ENCODE measurements at places on chromosomes 7 and 10. TPM values are rescaled to one million over a fixed set of nuclear protein-coding genes. Genes with fewer than 3 reads are reported as not detected.

Gene GHRHR
- not detected for total RNA-seq

Gene GLI3
- total RNA-seq = 33.0 TPM

Gene AASS
- total RNA-seq = 264 TPM

Gene FKBP6
- not detected for total RNA-seq

Gene ANKRD1
- 0.09 TPM for total RNA-seq

Gene GDF2
- 0.19 TPM for total RNA-seq

Gene PDE6C
- not detected for total RNA-seq

GRCh38 chr7:134472572-134473244 lies 13.8 kb upstream of the AKR1B1 start:
- no peaks in the 10 kb centered on the region for H3K36me3 ChIP-seq
- DNase-seq = no peak
- H3K27ac ChIP-seq = no peak overlapping the region
- no peaks in the 10 kb centered on the region for H3K27me3 ChIP-seq

- no peaks in the 10 kb centered on the region for H3K36me3 ChIP-seq
- H3K27ac ChIP-seq = no peak overlapping the region
- DNase-seq = no peak
Observed at GRCh38 chr7:51014811-51015210, 232.1 kb upstream of the GRB10 start.

GRCh38 chr10:118534136-118534535 lies 61.3 kb downstream of the PRLHR start:
- H3K4me1 ChIP-seq = no peaks in the 10 kb centered on the region
- H3K27me3 ChIP-seq = no peaks in the 10 kb centered on the region
- no peak overlapping the region for H3K27ac ChIP-seq
- H3K36me3 ChIP-seq = no peaks in the 10 kb centered on the region
- no peak overlapping the region for H3K4me3 ChIP-seq

DNA sequence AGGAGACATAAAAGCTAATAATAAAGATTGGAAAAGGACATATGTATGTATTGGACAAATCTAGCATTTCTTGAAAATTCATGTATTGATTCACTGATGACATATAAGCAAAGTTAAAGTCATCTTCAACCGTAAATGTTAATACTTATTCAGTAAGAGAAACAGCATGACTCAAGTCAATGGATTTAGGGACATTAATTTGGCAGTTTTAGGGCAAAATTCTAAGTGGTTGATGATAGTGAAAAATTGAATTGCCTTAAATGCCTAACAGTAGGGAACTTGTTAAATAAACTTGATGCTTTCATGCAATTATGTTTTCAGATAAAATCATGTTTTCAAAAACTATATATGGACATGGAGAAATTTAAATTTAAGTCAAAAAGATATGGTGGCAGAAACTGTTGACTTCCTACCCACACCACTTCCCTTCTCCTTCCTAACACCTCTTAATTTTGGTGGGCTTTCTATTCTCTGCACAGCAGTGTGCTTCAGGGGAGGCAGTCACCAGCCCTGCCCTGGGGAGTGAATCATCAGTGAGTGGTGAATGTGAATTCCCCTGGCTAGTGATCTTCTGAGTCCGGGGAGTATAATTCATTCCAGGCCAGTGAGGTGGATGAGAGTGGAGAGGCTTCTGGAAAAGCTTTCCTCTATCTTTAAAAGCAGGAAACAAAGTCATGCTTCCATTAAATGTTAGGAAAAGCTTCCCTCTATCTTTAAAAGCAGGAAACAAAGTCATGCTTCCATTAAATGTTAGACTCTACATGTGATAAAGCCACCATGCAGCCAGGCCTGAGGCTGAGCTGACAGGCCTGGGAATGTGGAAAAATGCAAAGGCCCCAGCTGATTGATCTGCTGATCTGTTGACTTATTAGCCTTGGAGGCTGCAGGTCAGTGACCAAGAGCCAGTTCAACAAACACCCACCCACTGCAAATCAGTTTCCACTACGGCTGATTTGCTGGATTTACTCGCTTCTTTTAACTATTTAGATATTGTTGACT lies 25.2 kb upstream of the ITGB1 start:
- H3K36me3 ChIP-seq = no peaks in the 10 kb centered on the region
- DNase-seq = no peak
- no peak overlapping the region for H3K27ac ChIP-seq
- H3K4me1 ChIP-seq = no peaks in the 10 kb centered on the region
- H3K4me3 ChIP-seq = no peak overlapping the region

DNA sequence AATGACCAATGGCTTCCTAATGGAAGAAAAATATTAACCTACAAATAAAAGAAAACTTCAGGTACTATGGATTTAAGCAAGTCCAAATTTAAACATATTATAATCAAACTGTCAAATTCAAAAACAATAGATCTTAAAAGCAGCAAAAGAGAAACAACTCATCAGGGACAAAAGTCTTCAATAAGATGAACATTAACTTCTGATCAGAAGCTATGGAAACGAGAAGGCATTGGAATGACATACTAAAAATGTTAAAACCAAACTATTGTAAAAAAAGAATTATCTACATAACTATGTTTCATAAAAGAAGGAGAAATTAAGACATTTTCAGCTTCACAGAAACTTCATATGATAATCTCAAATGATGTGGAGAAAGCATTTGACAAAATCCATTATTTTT lies 334.7 kb downstream of the ANKRD7 start:
- no peaks in the 10 kb centered on the region for H3K27me3 ChIP-seq
- no peak overlapping the region for H3K27ac ChIP-seq
- no peaks in the 10 kb centered on the region for H3K4me1 ChIP-seq
- no peak overlapping the region for H3K4me3 ChIP-seq

- H3K36me3 ChIP-seq = no peaks in the 10 kb centered on the region
- DNase-seq = no peak
- H3K27ac ChIP-seq = no peak overlapping the region
Observed at GRCh38 chr7:25091176-25091575, 33.9 kb downstream of the CYCS start.

GRCh38 chr10:100808876-100809275 lies 63.5 kb downstream of the PAX2 start:
- no peak overlapping the region for H3K4me3 ChIP-seq
- DNase-seq = no peak
- no peak overlapping the region for H3K27ac ChIP-seq
- peaks cover 1% of the 10 kb centered on the region for H3K4me1 ChIP-seq
- H3K27me3 ChIP-seq = peaks cover 100% of the 10 kb centered on the region

- peak overlapping the region; percentile 56 for H3K27ac ChIP-seq
- H3K4me1 ChIP-seq = peaks cover 18% of the 10 kb centered on the region
- H3K4me3 ChIP-seq = no peak overlapping the region
- no peaks in the 10 kb centered on the region for H3K36me3 ChIP-seq
- H3K27me3 ChIP-seq = no peaks in the 10 kb centered on the region
Observed at GRCh38 chr7:7670490-7670889, 29.9 kb downstream of the UMAD1 start.

GRCh38 chr7:77727936-77728701 lies 31.9 kb downstream of the RSBN1L start:
- H3K27me3 ChIP-seq = no peaks in the 10 kb centered on the region
- H3K36me3 ChIP-seq = no peaks in the 10 kb centered on the region
- peak; percentile 43 for DNase-seq
- H3K4me3 ChIP-seq = no peak overlapping the region

DNA sequence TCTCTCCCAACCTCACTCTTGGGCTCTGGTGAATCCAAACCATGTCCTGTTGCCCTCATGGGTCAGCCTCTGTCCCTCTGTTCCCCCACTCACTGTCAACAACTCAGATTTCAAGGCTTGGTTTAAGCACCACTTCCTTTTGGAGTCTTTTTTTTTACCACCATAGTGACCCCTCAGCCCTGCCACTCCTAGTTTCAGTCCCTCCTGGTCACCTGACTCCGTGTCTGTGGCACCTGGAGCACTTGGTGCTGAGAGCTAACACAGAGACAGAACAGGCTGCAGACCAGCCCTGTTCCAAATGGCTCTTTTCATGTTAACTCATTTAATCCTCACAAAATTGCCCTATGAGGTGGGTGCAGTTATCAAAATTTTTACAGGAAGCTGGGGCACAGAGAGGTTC lies 53.6 kb upstream of the SMNDC1 start:
- peaks cover 3% of the 10 kb centered on the region for H3K4me1 ChIP-seq
- no peaks in the 10 kb centered on the region for H3K27me3 ChIP-seq
- no peaks in the 10 kb centered on the region for H3K36me3 ChIP-seq
- no peak overlapping the region for H3K4me3 ChIP-seq
- H3K27ac ChIP-seq = no peak overlapping the region
- DNase-seq = no peak

DNA sequence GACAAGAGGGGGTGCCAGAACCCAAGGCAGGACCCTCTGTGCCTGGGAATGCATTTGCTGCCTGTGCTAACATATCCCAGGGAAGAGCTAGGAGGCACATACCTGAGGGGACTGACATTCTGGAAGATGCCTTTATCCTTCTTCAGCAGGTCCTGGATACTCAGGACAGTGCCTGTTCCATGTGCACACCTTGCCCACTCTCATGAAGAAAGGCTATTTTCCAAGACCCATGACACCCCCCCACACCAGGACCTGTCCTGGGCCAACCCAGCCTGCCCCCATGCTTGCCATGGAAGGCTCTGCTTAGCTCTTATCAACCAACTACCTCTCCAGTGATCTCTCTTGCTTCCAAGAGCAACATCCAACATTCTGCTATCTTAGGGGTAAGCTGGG lies 67.2 kb upstream of the CAMK2B start:
- no peak overlapping the region for H3K4me3 ChIP-seq
- H3K27ac ChIP-seq = no peak overlapping the region
- H3K36me3 ChIP-seq = no peaks in the 10 kb centered on the region
- H3K27me3 ChIP-seq = no peaks in the 10 kb centered on the region
- DNase-seq = no peak

DNA sequence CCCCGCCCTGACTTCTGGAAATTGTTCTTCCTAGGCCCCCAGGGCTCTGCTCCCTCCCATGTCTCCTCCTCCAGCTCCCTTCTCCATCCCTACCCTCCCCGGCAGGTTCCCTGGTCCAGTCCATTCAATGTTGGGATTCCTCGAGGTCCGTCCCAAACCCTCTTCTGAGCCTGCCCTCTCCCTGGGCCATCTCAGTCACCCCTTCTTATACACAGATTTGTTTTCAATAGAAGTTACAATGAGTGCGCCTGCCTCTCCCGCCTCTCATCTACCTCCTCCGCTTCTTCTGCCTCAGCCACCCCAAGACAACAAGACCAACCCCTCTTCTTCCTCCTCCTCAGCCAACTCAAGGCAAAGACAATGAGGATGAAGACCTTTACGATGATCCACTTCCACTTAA lies 67.9 kb downstream of the OAT start:
- H3K27ac ChIP-seq = no peak overlapping the region
- H3K27me3 ChIP-seq = no peaks in the 10 kb centered on the region
- no peak overlapping the region for H3K4me3 ChIP-seq
- no peak for DNase-seq
- H3K36me3 ChIP-seq = no peaks in the 10 kb centered on the region

GRCh38 chr10:98006266-98006665 lies 24.2 kb downstream of the CRTAC1 start:
- no peaks in the 10 kb centered on the region for H3K36me3 ChIP-seq
- H3K27me3 ChIP-seq = peaks cover 26% of the 10 kb centered on the region
- peaks cover 17% of the 10 kb centered on the region for H3K4me1 ChIP-seq
- H3K27ac ChIP-seq = no peak overlapping the region

- peaks cover 100% of the 10 kb centered on the region for H3K27me3 ChIP-seq
- H3K27ac ChIP-seq = no peak overlapping the region
- peak; percentile 60 for DNase-seq
- H3K36me3 ChIP-seq = no peaks in the 10 kb centered on the region
- H3K4me3 ChIP-seq = peak overlapping the region; percentile 30
Observed at GRCh38 chr10:69572159-69573055, 815 bp downstream of the NEUROG3 start.

- no peaks in the 10 kb centered on the region for H3K4me1 ChIP-seq
- no peak overlapping the region for H3K27ac ChIP-seq
- H3K36me3 ChIP-seq = no peaks in the 10 kb centered on the region
- no peaks in the 10 kb centered on the region for H3K27me3 ChIP-seq
- DNase-seq = no peak
- H3K4me3 ChIP-seq = no peak overlapping the region
Observed at GRCh38 chr10:13291821-13292773, 7.8 kb downstream of the PHYH start.

DNA sequence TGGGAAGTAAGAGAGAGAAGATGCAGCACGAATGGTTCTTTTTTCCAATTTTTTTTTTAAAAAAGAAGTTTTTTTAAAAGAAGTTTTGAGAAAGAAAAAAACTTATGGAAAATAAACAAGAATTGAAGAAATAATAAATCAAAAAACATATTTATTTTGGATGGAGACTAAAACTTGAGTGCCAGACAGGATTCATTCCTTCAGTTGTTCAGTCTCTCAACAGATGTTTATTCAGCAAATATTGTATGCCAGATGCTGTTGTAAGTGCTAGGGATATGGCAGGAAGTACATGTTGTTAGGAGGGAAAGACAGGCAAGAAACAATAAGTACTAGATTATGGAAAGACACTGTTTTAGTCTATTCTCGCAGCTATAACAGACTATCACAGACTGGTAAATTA lies 750.7 kb upstream of the PHF14 start:
- H3K36me3 ChIP-seq = no peaks in the 10 kb centered on the region
- H3K4me3 ChIP-seq = no peak overlapping the region
- H3K4me1 ChIP-seq = peaks cover 6% of the 10 kb centered on the region
- no peak for DNase-seq

DNA sequence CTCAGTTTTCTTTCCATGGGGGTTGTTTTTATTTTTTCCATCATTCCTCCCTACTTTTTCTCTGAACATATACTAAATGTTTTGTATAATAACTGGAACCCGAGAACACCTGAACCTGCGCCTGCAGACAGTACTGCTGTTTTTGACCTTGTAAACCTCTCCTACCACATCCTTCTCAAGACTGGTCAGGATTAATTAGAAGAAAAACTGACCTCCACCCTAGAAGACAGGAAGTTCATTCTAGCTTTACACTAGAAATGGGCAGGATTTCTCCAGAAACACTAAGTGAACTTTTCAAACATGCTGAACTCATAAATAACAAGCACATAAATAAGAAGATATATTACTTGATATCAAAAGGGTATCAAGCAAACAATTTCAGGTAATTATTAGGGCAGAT lies 751 bp upstream of the HYCC1 start:
- H3K4me3 ChIP-seq = no peak overlapping the region
- no peak for DNase-seq
- H3K36me3 ChIP-seq = no peaks in the 10 kb centered on the region
- H3K4me1 ChIP-seq = peaks cover 28% of the 10 kb centered on the region
- H3K27me3 ChIP-seq = no peaks in the 10 kb centered on the region
- H3K27ac ChIP-seq = no peak overlapping the region

DNA sequence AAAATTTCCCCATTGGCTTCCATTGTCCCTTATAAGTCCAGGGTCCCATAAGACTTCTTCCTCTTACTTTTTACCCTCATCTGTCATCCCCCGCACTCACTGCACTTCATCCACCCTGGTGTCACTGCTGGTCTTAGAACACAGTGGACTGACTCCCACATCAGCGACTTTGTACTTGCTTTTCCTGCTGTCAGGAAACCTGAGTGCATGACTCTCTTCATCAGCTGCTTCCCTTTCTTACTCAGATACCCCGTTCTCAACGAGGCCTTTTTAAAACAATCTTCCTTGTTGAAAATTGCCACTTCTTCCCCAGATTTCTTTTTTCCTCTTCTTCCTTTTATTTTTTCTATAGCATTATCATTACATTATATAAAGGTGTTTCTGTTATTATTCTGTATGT lies 305.4 kb downstream of the SDK1 start:
- no peaks in the 10 kb centered on the region for H3K27me3 ChIP-seq
- no peaks in the 10 kb centered on the region for H3K36me3 ChIP-seq
- no peak for DNase-seq

- peaks cover 20% of the 10 kb centered on the region for H3K4me1 ChIP-seq
- DNase-seq = no peak
- H3K27ac ChIP-seq = no peak overlapping the region
Observed at GRCh38 chr10:90983914-90984549, 63.1 kb upstream of the ANKRD1 start.

- H3K36me3 ChIP-seq = no peaks in the 10 kb centered on the region
- no peaks in the 10 kb centered on the region for H3K27me3 ChIP-seq
- no peak overlapping the region for H3K4me3 ChIP-seq
- H3K27ac ChIP-seq = no peak overlapping the region
- DNase-seq = no peak
Observed at GRCh38 chr7:18444826-18445225, 50.7 kb upstream of the HDAC9 start.
